SW 1271 (cell line): ENCODE measurements at places on chromosomes 7 and 10.
A peak's percentile ranks its signal among the peaks of the same experiment; 100 is the strongest.

DNA sequence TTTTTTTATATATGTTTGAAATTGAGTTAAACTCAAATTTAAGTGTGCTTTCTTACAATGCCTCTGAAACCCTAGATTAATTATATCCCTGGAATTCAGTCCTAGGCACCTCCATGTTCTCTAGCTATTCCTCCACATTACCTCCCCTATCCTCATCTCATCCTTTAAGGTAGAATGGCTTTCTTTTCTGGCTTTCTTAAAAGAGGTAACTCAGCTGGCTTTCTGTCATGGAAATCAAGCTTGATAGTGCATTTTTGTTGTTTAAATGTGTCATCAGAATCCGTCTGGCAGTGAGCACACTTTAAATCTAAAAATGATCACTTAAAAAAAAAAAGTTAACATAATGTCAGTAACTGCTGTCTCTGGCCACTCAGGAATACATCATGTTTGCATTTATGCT is 42.2 kb downstream of the AHR start:
- DNase-seq = no peak

DNA sequence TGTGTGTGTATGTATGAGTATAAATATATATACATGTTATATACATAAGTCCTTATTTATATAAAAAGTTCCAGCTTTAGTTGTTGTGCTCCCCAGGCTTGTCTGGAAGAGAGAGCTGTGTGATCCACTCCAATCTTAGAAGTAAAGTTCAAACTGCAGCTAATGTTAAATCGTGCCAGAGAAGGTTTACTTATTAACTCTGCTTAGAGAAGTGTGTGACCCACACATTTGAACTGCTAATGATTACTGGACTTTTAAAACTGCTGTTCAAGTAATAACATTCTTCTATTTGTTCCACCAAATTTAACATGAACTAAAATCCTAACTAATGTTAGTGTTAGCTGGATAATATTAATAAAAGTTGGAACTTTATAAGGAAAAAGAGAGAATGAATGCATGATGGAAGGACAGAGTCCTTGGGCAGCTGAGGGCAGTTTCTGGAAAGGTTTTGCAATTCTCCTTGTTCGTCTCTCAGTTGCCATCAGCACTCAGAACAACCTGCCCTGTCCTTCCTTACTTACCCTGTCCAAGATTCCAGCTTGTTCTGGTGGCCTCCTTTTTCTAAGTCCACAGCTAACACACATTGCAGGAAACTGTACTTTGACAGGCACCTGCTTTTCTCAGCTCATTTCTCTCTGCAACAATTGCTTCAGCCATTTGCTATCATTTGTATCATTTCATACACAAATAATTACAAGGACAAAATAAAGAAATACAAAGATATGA is 162.6 kb downstream of the FAM107B start:
- no peak for DNase-seq

DNA sequence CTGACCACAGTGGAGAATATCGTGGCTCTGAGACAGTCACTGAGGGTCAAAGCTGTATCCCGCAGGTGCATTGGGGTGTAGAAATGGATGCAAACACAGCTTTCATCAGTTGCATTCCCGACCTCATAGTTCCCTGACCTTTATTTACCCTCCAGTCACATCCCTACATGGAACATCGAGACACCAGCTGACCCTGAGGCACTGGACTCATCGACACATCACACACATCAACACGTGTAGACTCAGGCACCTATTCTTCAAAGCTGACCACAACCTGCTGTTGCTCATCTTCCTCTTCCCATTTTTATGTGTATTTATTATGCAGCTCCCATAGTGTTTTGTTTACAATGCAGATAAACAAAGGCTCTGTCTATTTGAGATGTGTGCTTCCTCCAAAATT is 396.9 kb upstream of the NRP1 start:
- DNase-seq = no peak

DNA sequence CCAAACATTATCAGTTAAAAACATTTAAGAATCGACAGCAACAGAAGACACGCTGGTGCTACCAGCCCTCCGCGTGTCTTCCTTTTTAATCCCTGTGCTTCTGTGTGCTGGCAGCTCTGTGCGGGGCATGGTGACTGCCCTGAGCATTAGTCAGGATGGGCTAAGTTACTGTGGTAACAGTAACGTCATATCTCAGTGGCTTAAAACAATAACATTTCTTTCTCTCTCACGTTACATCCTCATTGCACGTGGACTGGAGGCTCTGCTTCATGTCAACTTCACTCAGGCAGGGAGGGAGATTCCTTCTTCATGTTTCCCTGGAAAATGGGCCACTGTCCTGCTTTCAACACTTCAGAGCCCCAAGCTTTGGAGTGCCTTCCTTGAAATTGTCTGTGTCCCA is 378.5 kb downstream of the CCSER2 start:
- no peak for DNase-seq

DNA sequence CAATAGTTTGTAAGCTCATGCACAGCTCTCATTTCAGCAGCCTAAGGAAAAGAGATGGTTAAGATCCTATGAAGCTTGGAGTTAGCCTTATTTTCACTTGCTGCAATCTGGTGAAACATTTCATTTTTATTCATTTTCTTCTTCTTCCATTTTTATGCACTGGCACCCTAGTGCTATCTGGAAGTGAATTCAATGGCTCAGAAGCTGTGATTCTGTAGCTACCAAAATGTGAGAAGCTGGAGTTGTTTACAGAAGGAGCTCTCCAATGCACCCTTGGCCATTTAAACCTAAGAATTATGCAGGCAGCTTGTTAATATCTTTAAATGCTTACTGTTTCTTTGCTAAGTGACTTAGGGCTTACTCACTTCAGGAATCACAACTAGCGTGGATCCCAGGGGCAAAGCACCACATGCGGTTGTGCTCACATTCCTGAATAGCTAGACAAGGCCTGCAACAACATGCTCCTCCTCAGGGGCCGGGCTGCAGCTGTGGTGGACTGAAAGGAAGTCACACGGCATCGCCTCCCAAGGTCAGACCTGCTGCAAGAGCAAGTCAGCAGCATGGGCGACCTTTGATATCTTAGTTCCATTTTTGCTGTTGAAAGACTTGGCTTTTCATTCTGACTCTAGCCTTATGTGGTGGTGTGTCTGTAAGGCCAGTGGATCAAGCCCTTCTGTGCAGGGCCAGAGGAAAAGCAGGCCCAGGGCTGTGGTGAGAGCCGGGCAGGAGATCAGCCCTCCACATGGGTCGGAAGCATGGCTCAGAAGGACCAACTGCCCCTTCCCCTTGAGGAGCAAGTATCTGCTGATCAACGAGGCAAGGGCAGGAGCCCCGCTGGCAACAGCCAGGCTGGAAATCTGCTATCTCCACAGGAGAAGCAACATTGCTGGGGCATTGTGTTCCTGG is 91.9 kb upstream of the MBL2 start:
- peak; percentile 0 for DNase-seq

- no peak for DNase-seq
These were observed 15.8 kb downstream of the EZH2 start for GRCh38 chr7:148868378-148868674.

GRCh38 chr7:22601003-22601402 is 101.0 kb upstream of the STEAP1B start:
- no peak for DNase-seq

- DNase-seq = no peak
These were observed 26.9 kb downstream of the TMEM168 start for GRCh38 chr7:112763298-112763697.

DNA sequence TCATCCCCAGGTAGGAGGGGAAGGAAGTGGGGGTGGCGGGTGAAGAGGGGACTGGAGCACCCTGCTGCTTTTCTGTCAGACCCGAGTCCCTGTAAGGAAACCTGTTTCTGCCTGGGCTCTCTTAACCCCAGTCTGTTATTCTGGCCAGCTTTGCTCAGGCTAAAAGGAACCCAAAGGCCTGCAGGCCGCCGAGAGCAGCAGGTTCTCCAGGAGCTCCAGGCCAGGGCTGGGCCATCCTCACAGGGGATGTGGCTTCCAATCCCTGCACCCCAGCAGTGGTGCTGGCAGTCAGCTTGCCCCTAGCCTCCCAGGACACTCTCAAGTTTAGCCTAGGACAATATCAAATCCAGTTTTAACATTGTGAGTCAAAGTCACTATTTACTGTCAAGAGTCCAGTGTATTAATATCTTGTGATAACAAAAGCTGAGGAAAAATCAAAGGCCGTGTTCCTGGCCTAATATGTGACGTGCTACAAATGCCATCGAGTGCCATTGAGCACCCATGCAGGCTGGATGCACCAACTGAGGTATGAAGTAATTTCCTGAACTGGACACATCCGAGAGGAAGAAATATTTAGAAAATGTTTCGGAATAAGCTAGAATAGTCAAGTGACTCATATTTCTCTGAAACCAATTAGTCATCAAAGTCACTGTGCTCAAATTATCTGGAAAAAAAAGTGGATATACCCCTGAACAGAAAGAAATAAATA is 7.0 kb downstream of the PKD1L1 start:
- peak; percentile 72 for DNase-seq

GRCh38 chr10:26540601-26541000 is 102.5 kb downstream of the APBB1IP start:
- no peak for DNase-seq

DNA sequence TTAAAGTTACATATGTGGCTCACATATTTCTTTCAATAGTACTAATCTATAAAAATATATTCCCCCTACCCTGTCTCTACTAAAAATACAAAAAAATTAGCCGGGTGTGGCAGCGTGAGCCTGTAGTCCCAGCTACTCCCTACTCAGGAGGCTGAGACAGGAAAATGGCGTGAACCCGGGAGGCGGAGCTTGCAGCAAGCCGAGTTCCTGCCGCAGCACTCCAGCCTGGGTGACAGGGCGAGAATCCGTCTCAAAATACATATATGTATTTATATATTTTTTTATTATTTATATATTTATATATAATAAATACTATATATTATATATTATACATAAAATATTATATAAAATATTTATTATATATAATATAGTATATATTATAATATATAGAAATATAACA is 69.7 kb upstream of the GRM3 start:
- DNase-seq = no peak

GRCh38 chr7:101553018-101553770 is 75.9 kb downstream of the MYL10 start:
- no peak for DNase-seq

- no peak for DNase-seq
These were observed 634 bp upstream of the HOXA7 start for GRCh38 chr7:27156916-27157701.

- peak; percentile 30 for DNase-seq
These were observed 22.2 kb upstream of the EXOC4 start for GRCh38 chr7:133230591-133231194.

GRCh38 chr7:42883950-42884349 is 27.9 kb downstream of the C7orf25 start:
- no peak for DNase-seq

DNA sequence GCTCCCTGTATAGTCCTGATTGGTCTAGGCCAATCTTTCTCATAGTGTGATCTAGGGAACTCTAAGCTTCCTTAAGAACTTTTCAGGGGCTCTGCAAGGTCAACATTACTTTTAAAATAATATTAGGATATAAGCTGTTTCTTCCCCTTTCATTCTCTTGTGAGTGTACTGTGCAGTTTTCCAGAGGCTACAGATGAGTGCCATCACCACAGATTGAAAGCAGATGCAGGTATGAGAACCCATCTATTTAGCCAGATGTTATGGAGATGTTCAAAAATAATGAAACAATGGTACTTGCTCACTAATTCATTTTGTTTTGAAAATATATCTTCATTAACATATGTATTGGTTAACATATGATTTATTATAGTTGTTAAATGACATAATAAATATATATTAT is 169.2 kb upstream of the SEMA3A start:
- DNase-seq = no peak

GRCh38 chr10:69467928-69468750 is 16.9 kb downstream of the TSPAN15 start:
- DNase-seq = no peak

- DNase-seq = no peak
These were observed 5.9 kb downstream of the ZKSCAN1 start for GRCh38 chr7:100021297-100021696.

DNA sequence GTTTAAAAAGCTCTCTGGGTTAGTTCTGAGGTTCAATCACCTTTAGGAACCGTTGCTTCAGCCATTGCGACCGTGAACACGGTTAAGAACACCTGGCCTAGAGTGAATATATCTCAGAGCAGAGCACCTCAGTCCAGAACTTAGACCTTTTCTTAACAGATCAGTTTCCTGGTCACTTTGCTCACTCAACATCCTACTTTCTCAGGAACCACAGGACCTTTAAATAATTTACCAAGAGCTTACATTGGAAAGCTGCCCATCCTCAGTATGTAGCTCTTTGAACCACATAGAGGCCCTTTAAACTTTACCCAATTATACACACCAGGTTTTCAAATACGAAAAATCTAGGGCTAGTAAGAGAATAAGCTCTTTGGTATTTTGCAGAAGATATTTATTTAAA is 153.2 kb downstream of the NRBF2 start:
- no peak for DNase-seq

DNA sequence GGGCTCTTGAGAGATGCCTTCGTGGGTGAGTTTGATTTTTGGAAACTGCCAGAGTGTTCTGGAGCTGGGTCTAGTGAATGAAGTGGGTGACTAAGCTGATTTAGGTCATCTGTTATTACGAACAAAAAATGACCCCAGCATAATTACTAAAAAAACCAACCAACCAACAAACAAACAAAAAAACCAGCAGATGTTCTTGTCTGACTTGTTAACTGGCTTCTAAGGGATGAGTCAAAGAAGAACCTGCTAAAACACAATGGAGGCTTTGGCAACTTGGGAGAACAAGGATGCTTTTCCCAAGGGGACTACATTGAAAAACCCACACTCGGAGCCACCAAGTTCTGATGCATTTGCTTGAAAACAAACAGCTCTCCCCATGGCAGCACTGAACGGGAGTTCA is 11.5 kb downstream of the TACR2 start:
- no peak for DNase-seq

DNA sequence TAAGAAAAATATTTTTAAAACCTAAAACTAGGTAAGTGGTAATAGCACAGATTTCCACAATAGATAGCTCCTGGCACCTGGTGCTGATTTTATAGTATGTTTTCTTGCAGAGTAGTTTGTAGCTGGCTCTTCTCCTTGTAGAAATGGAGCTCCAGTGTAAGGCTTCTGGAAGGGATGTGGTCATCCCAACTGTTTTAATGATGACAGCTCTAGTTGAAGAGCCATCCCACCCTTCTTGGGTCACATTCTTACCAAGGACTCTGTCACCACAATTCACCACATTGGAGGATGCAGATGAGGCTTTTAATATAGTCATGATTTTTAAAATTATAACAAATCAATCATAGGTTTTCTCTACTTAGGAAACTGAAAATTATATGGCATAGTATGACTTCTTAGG is 31.0 kb downstream of the TES start:
- DNase-seq = no peak
